Stimulated activated CD4-positive, alpha-beta T cell treated with anti-CD3 and anti-CD28 coated beads, Interleukin-1b, Interleukin-23, amount 100 ng/mL, for 48 hours (primary cell): ENCODE measurements at places on chromosomes 7 and 10.
A peak's percentile ranks its signal among the peaks of the same experiment; 100 is the strongest.

GRCh38 chr10:21445163-21445562 lies 80.3 kb downstream of the SKIDA1 start:
- DNase-seq = no peak

GRCh38 chr7:41529831-41530230 lies 173.1 kb downstream of the INHBA start:
- no peak for DNase-seq

DNA sequence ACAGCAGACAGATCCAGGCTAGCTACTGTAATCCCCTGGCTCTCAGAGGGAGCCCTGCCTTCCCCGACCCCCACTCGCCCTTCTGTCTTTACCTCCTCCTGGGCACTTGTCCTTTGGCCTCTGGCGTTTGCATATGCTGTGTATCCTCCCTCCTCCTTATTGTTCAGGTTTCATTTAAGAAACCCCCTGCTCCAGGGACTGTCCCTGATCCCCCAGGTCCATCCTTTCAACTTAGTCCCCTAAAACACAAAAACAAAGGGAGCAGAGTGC lies 25.7 kb downstream of the GRID1 start:
- no peak for DNase-seq

- no peak for DNase-seq
Measured at GRCh38 chr10:42984761-42985325, 92.0 kb upstream of the RET start.

GRCh38 chr10:103395754-103396066 lies 565 bp downstream of the ATP5MK start:
- peak; percentile 2 for DNase-seq

DNA sequence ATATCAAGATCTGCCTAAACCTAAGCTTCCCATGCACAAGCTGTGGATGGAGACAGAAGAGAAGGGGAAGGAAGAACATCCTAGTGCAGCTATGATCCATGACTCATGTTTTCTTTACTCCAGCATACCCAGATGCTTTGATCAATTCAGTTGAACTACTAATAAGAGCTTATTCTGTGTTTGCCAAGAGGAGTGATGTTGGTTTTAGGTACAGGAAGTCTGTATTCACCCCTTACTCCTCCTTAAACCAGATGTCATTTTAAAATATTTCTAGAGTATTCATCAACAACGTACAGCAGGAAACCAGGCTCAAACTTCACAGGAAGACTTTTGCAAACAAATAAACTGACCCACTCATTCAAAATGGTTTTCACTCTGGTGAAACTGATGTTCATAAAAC lies 29.2 kb downstream of the PANK1 start:
- DNase-seq = no peak

- peak; percentile 41 for DNase-seq
Measured at GRCh38 chr7:130421684-130422083, 19.1 kb downstream of the CEP41 start.

- no peak for DNase-seq
Measured at GRCh38 chr7:75038508-75038907, 35.1 kb downstream of the RCC1L start.

- DNase-seq = no peak
Measured at GRCh38 chr7:82105463-82105862, 335.6 kb upstream of the HGF start.

DNA sequence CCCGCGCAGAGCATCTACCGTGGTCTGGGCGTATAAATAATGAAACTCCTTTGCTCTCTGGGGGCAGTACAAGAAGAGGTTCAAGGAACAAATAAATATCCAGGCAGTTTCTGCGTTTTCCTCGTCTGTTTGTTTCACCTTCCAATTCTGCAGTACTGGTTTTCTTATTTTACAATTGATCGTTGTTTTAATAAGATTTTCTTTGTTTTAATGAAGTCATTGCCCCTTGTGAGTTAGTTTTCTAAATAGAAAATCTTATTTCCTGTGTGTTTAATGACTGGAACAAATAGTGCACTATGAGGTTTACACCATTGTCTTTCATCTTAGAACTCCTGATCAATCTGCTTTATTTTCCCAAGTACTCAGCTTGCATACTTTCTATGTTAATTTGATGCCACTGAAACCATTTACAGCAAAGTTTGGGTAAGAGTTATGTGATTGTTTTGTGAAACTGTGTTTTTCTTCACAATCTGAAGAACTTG lies 1.2 kb downstream of the PLEKHA1 start:
- DNase-seq = no peak

DNA sequence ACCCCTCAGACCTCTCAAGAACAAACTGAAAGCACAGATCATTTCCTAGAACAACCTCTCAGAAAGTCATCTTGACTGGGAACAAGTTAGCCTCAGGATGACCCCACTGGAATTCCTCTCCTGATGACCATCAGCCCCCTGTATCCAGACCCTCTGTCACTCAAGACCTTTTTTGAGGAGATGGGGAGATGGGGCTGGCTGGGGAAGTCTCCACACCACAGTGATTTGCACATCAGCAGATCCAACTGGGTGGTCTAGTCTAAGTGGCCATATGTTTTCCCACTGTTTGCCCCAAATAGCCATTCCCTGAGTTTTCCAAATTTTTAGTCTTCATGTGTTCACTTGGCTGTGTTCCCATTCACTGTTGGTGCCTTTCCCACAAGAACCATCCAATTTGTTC lies 452.4 kb upstream of the NPVF start:
- DNase-seq = no peak

DNA sequence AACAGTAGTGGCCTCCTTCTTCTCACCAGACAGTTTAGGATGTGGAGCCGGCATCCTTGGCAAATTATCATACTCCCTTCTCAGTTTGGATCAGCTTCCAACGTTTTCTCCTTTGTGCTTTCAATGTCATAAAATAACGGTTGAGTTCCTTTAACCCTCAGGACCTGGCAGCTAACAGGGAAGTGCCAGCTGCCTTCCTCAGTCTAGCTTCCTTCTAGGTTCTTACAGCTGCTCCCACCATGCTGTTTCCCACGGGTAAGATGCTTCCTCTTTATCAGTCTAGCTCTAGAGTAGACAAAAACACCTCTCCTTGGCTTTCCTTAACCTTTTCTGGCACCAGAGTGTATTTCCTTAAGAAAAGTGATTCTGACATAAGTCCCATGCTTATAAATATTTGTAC lies 33.2 kb downstream of the BLVRA start:
- DNase-seq = no peak

DNA sequence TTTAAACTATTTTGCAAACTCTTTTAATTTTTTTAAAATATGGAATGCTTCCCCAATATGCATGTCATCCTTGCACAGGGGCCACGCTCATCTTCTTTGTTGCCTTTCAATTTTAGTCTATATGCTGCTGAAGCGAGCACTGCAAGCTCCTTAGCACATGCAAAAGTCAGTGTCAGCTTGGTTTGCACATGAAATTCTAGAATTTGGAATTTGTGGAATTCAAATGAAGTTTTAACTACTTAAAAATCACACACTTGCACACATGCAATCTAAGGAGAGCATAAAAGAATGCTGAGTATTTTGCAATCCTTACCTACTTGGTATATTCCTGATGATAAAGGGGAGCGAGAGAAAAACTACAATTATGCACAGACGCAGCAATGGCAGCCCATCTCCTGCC lies 78.3 kb upstream of the ATP6V0A4 start:
- no peak for DNase-seq

DNA sequence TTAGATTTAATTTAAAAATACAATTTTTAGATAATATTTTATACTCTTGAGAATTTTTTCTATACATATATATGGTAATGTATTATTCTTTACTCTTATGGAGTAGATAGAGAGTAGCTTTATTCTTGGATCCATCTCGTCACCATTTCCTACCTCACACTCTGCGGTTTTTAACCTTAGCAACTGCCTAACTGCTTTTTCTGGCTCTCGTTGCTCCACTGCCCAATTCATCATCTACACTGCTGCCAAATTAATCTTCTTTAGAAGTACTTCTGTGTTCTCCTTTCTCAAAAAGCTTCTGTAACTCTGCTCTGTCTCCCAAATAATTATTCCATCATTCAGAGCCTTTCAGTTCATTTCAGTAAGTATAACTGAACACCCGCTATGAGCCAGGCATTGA lies 35.3 kb downstream of the CAPZA2 start:
- no peak for DNase-seq

DNA sequence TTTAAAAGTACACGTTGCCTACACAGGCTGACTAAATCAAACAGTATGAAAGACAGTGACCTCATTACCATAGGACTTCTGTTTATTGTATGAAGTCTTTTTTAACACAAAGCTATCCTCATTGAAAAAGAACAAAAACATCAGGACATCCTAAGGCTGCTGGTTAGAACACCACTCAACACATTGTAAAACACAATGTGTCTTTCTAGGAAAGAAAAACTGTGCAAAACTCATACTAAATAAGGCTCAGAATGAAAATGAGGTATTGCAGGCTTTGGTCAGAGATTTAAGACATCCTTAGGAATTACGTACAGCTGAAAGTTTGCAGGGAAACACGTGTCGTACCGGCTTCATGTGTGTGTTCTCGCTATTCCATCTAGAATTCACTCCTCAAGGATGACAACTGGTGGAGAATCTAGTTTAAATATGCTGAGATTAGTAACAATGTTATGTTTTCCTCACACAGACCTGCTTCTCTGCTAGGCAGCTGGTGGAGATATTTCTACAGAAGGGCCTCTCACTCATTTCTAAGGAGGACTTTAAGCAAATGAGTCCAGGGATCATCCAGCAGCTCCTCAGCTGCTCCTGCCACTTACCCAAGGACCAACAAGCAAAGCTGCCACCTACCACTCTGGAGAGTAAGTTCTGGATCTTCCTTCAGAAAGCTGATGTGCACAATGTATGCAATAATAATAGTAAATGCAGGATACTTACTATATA lies 29.3 kb downstream of the SLC39A12 start:
- no peak for DNase-seq

DNA sequence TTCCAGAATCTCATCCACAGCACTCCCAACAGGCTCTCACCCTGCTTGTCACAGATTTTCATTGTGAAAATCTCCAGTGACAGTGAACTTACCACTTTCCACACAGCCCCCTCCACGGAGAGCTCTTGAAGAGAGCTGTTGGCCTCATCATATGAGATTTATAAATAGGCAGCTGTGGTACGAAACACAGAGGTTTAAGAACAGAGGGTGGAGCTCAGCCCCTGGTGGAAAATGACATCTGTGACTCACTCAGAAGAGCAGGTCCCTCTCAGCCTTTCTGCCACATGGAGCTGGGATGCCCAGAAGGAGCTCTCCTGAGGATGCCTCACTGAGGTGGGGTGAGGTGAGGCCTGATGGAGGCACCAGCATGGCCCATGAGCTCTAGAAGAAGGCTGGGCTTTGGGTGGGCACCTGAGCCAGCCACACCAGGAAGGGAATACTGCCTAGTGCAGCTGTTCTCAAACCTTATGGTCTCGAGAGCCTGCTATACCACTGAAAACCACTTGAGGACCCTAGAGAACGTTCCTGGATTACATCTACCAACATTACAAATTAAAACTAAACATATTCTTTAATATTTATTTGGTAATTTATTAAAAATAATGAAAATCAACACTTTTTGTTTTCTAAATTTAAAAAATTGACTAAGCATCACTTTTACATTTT lies 25.8 kb upstream of the EEPD1 start:
- DNase-seq = no peak
